ENCODE measurements at places on chromosomes 5 and 9.

GRCh38 chr9:21680590-21680989 is 121.8 kb upstream of the MTAP start:
- no peak overlapping the region for H3K4me3 ChIP-seq
- no peaks in the 10 kb centered on the region for H3K36me3 ChIP-seq
- no peaks in the 10 kb centered on the region for H3K27me3 ChIP-seq
- no peak for DNase-seq
- no peak overlapping the region for H3K27ac ChIP-seq

- no peak overlapping the region for H3K27ac ChIP-seq
- H3K4me1 ChIP-seq: no peaks in the 10 kb centered on the region
- H3K4me3 ChIP-seq: no peak overlapping the region
- H3K36me3 ChIP-seq: no peaks in the 10 kb centered on the region
- DNase-seq: no peak
Observed at GRCh38 chr5:124692950-124693349, 53.5 kb downstream of the ZNF608 start.

GRCh38 chr5:11760934-11761603 is 143.2 kb downstream of the CTNND2 start:
- no peaks in the 10 kb centered on the region for H3K36me3 ChIP-seq
- no peak overlapping the region for H3K4me3 ChIP-seq
- DNase-seq: no peak
- H3K27me3 ChIP-seq: no peaks in the 10 kb centered on the region
- no peaks in the 10 kb centered on the region for H3K4me1 ChIP-seq

GRCh38 chr9:72586388-72587130 is 65.2 kb downstream of the TMC1 start:
- no peak overlapping the region for H3K27ac ChIP-seq
- DNase-seq: no peak
- peaks cover 6% of the 10 kb centered on the region for H3K4me1 ChIP-seq
- H3K4me3 ChIP-seq: no peak overlapping the region

DNA sequence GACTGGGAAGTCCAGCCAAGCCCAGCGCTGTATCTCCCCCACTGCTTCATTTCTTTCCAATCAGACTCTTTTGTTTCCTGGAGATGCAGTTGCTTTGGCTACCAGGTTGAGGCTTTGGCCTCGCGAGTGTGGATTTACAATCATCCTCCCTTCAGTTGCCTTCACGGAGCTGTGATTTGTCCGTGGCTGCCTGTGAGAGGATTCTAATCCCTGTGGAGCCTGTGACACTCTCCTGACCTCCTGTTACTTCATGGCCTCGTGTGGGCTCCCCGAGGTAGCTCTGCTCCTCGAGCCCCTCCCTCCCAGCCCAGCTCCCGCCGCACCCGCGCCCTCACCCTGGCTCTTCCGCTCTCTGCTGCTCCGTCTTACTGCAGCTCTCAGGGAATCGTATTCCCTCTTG is 107.2 kb upstream of the STC2 start:
- peaks cover under 1% of the 10 kb centered on the region for H3K36me3 ChIP-seq
- H3K27me3 ChIP-seq: peaks cover 36% of the 10 kb centered on the region
- H3K4me1 ChIP-seq: no peaks in the 10 kb centered on the region
- DNase-seq: no peak
- no peak overlapping the region for H3K4me3 ChIP-seq

- H3K36me3 ChIP-seq: peaks cover 1% of the 10 kb centered on the region
- peaks cover 3% of the 10 kb centered on the region for H3K4me1 ChIP-seq
- no peak overlapping the region for H3K4me3 ChIP-seq
- peaks cover 33% of the 10 kb centered on the region for H3K27me3 ChIP-seq
Observed at GRCh38 chr5:148739023-148739422, 84.7 kb upstream of the HTR4 start.

GRCh38 chr5:111364992-111365391 is 140.8 kb downstream of the CAMK4 start:
- H3K4me1 ChIP-seq: peaks cover 25% of the 10 kb centered on the region
- H3K27ac ChIP-seq: peak overlapping the region; percentile 0
- no peaks in the 10 kb centered on the region for H3K36me3 ChIP-seq
- no peak for DNase-seq
- no peaks in the 10 kb centered on the region for H3K27me3 ChIP-seq
- no peak overlapping the region for H3K4me3 ChIP-seq
